ENCODE measurements at places on chromosomes 3 and 15.

GRCh38 chr3:48492461-48493202, 11.3 kb downstream of the SHISA5 start:
- DNase-seq: no peak

DNA sequence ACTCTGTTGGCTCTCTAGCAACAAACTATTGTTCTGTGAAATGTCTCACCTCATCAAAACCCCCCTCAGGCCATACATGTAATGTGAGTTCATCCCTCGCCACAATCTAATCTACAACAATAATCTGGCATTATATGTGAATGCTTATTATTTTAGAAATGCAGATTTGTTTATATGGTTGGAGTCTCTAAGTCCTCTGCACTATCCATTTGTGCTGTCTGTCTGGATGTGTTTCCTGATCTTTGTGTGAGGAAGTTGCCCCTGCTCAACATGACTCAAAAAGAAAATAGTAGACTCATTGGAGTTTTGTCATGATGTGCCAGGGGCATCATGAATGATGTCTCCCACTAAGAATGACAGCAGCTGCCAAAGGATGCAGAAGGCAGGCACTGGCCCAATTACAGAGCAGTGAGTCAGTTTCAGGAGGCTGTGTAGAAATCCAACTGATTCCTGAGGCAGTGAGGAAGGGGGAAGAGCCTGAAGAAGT, 161.6 kb upstream of the PDZRN3 start:
- no peak for DNase-seq

- no peak for DNase-seq
These were observed 18.0 kb downstream of the SCG5 start for GRCh38 chr15:32659340-32660155.

DNA sequence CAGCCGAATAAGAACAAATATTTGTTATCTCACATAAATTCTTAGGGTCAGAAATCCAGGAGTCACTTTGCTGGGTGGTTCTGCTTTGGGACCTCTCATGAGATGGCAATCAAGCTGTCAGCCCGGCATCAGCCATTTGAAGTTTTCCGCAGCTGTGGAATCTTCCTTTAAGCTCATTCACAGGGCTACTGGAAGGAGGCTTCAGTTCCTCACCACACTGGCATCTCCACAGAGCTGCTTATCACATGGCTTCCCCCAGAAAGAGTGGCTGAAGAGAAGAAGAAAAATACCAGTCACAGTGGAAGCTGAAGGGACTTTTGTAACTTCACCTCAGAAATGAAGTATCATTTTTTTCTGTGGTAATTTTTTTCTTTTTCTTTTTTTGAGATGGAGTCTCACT, 267.7 kb downstream of the CHL1 start:
- DNase-seq: no peak

GRCh38 chr3:39460677-39461076, 6.8 kb upstream of the MOBP start:
- no peak for DNase-seq

GRCh38 chr15:68794307-68794706, 26.4 kb downstream of the ANP32A start:
- no peak for DNase-seq

- no peak for DNase-seq
These were observed 66.6 kb downstream of the IGF1R start for GRCh38 chr15:98714922-98715321.

GRCh38 chr3:104526901-104527401, 839.8 kb upstream of the ALCAM start:
- DNase-seq: no peak

- no peak for DNase-seq
These were observed 3.9 kb downstream of the TMED3 start for GRCh38 chr15:79314811-79315210.

DNA sequence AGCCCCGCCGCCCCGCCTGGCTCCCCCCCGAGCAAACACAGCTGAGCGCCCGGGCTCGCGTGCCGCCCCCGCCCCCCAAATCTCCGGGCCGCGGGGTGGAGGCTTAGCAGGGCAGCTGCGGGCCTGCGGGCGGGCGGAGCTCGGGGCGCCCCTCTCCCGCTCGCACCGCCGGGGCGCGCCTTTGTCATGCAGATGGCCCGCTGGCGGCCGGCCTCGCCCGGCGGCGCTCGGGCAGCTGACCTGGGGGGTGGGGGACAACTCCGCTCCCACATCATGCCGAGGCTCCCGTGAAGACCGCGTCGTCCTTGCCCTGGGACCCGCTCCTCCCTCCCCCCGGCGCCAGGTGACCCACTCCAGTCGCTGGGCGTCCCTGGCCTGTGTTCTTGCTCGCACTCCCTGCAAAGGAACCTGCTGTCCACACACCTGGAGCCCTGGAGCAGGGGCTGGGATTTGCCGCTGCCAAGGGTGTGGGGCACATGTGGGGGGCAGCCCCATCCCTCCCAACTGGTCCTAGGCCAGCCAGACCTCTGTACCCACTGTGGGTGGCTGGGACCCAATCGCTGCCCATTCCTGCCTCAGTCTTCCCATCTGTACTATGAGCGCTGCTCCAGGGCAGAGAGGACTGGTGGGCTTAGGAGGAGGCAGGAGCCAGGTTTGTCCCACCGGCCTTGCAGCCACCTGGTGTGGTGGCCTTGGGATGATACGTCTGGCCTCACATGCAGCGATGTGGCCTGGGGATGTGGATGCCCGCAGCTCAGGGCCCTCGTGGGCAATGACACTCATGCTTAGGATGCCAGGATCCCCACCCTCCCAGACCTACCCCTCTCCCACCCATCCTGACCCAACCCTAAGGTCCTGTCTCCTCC, 33.5 kb downstream of the DNAJB8 start:
- no peak for DNase-seq

- no peak for DNase-seq
These were observed 311.4 kb downstream of the EPHB1 start for GRCh38 chr3:135106445-135106844.

GRCh38 chr3:158809642-158810041, 7.8 kb downstream of the MFSD1 start:
- DNase-seq: no peak

DNA sequence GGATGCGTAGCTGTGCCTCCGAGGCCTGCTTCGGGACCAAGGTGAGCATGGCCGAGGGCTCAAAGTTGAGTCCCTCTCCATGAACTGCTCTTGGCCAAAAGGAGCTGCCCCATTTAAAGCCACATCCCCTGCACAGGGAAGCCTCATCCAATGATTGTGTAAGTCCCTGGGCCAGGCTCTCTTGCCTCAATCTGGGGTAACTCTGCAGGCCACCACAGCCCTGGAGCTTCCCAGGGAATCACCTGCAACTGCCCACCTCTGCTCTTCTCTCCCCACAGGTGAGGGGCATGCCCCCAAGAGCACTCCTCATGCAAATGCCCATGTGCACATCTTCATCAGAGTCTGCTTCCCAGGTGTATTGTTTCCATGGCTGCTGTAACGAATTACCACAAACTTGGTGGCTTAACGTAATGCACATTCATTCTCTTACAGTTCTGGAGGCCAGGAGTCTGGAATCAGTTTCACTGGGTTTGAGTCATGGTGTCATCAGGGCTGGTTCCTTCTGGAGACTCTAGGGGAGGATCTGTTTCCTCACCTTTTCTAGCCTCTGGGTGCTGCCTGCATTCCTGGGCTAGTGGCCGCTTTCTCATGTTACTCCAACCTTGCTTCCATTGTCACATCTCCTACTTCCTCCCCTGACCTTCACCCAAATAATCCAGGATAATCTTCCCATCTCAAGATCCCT, 25.0 kb upstream of the LOXL1 start:
- DNase-seq: no peak

GRCh38 chr3:3170998-3171397, 8.5 kb downstream of the CRBN start:
- DNase-seq: no peak

DNA sequence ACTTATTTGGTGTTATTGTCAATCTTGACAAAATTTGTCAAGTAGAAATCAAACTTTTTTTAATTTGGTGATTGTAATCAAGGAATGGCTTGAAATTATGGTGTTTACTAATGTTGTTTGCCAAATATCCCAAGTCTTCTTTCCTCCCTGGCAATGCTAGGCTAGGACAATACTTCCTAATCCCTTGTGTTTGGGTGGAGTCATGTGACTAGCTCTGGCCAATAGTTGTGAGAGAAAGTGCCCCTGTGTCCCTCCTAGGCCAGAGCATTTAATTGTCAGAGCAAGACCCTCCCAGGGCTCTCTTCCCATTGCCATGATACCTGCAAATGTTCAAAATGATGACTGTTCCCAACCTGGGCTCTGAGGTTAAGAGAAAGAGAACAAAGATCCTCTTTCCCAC, 132.7 kb downstream of the ANXA2 start:
- DNase-seq: no peak

- no peak for DNase-seq
These were observed 109.1 kb upstream of the COL8A1 start for GRCh38 chr3:99529265-99529664.

Measured in activated naive CD8-positive, alpha-beta T cell treated with anti-CD3 and anti-CD28 coated beads, Interleukin-2, amount 50 U/mL, for 16 hours (primary cell).